ENCODE measurements at places on chromosomes 2 and 18.

- DNase-seq: no peak
These were observed 1.8 kb downstream of the AFF3 start for GRCh38 chr2:100140582-100140981.

DNA sequence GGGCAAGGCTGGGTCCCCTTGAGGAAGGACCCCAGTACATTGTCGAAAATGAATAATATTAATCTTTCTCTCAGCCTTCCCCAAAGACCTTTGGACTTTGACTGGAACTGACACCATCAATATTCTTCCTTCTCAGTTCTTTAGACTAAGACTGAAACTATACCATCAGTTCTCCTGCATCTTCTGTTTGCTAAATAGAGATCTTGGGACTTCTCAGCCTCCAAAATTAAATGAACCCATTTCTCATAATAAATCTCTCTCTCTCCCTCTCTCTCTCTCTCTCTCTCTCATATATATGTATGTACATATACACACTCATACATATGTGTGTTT lies 39.7 kb upstream of the VRK2 start:
- DNase-seq: no peak

GRCh38 chr2:172893111-172893510 lies 157.5 kb downstream of the RAPGEF4 start:
- no peak for DNase-seq

- DNase-seq: no peak
These were observed 232.2 kb upstream of the RBBP8 start for GRCh38 chr18:22700920-22701319.

- DNase-seq: no peak
These were observed 68.8 kb upstream of the ZNF397 start for GRCh38 chr18:35172009-35172408.

DNA sequence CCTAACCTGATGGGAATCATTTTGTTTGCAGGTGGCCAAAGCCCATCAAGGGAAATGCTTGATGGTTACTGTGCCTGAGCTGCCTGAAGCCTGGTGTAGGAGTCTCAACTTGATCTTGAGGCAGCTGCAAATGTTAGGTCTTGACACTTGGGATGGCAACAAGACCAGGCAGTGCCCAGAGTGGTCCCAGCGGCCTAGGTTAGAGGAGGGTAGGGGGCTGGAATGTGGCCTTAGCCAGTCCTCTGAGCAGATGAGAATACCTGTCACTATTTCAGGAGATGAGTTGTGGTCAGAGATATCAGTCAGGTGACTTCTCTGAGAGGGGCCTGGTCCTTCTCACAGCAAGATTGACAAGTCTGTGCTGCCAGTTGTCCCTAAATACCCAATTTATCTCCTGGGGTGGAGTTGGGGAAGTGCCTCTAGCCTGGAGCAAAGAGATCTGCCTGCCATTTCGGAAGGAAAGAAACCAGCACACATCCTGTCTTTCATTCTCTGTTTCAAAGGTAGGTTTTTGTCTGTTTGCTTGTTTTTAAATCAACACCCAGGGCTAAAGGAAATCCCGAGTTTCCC lies 13.4 kb downstream of the SPTBN1 start:
- no peak for DNase-seq

DNA sequence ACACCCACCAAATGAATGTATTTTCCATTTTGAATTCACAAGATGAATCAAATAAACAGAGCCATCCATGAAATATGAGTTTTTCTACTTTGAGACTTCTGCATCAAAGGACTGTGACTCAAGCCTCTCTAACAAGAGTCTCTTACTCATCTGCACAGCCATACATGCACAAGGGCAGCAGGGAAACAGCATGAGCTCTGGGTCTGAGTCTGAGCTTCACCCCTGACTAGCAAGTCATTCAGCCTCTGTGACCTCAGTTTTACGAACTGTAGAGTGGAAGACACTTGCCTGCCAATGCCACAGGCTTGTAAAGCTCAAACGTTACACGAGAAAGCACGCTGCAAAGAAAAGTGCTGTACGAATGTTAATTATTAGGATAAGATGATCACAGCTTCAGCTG lies 42.9 kb downstream of the MREG start:
- DNase-seq: no peak

- DNase-seq: no peak
These were observed 564.6 kb upstream of the PKDCC start for GRCh38 chr2:41483226-41483625.

DNA sequence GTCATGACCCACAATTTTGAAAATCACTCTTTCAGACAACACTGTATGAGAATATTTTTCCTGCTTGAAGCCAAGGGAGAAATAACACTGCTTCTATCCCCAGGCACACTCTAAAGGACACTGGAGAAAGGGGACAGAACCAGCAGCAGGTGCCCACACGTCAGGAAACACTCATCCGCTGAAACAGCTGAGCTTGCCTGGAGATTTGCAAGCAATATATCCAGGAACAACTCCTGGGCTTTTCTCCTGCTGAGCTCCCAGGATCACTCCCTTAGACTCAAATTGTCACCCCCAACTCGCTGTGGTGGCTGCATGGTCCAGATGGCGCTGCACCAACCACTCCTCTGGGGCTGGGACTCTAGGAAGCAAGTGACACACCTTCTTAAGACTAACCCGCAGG lies 186.7 kb downstream of the ARL4C start:
- DNase-seq: no peak

DNA sequence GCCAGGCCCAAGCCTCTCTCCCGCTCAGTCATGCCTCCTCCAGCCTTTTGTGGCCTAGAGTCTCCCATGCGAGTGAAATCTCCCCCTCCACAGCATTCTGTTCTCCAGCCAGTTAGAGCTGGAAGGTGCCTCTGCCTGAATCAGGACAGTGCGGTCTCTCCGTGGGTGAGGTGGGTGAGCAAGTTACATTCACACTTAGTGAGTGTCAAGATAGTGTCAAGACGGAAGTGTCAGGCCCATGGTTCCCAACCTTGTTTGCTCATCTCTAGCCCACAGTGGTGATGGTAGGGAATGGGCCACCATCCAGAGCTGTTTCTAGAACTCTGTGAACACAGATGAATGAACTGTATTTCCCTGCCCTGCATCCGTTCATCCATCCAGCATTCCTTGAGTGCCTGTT lies 59.5 kb downstream of the LPIN1 start:
- DNase-seq: no peak

- DNase-seq: no peak
These were observed 175.2 kb downstream of the TMEM200C start for GRCh38 chr18:5720132-5720531.

- DNase-seq: no peak
These were observed 25.5 kb upstream of the SLC1A4 start for GRCh38 chr2:64963719-64964118.

- no peak for DNase-seq
These were observed 42.3 kb downstream of the TRAK2 start for GRCh38 chr2:201408931-201409330.

DNA sequence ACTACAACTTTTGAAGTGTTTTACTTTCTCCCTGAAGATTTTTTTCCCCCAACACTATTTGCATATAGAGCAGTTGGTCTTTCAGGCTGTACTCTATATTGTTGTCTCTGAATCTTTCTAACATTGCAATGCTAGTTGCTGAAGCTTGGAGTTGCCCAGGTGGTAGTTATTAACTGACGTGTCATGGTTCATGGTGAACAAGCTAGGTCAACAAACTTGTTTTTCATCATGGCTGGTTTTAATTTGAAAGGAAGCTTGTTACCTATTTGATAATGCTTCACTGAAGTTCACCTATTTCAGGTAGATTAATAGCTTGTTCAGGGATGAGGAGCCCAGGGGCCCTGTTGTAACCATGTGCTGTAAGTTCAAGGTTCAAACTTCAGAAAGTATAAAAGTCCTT lies 158.8 kb upstream of the ZEB2 start:
- DNase-seq: no peak

GRCh38 chr2:67083951-67084350 lies 313.2 kb upstream of the ETAA1 start:
- DNase-seq: no peak

GRCh38 chr2:213627835-213628460 lies 343.7 kb downstream of the SPAG16 start:
- no peak for DNase-seq

GRCh38 chr2:8543060-8543382 lies 138.8 kb upstream of the ID2 start:
- peak; percentile 27 for DNase-seq

DNA sequence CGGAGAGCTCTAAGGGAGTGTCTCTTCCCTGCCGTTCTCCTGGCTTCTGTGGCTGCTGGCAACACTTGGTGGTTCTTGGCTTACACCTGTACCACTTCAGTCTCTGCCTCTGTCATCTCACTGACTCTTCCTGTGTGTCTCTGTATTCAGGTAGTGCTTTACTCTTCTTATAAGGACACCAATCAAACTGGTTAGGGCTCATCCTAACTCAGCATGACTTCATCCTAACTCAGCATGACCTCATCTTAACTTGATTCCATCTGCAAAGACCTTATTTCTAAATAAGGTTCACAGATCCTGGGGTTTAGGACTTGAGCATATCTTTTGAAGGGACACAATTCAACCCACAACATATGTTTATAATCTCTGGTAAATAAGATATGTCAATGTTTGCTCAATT lies 51.6 kb upstream of the DSEL start:
- no peak for DNase-seq

- DNase-seq: no peak
These were observed 319.0 kb upstream of the CHAC2 start for GRCh38 chr2:53448591-53448990.

GRCh38 chr18:24734058-24734457 lies 273.6 kb downstream of the HRH4 start:
- peak; percentile 46 for DNase-seq

DNA sequence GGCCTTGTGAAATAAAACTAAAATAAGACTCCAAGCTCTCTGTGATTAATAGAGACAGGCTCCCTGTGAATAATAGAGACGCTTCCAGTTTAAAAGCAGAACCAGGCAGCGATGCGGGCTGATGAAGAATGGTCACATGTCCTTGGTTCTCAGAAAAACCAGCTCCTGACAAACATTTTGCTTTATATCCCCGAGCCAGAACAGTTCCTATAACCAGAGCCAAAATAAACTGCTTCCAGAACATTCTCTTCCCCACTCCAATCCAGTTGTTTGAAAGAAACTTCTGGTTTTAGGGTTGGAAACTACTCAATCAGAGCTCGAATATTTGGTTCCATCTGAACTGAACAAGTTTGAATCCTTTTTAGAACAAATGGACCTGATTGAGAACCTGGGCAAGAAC lies 213.7 kb downstream of the TSN start:
- no peak for DNase-seq

- no peak for DNase-seq
These were observed 99.8 kb upstream of the YPEL5 start for GRCh38 chr2:30046979-30047378.

GRCh38 chr2:39494784-39495251 lies 57.7 kb upstream of the MAP4K3 start:
- DNase-seq: no peak

- peak; percentile 20 for DNase-seq
These were observed 152.4 kb downstream of the DYSF start for GRCh38 chr2:71605781-71606241.

DNA sequence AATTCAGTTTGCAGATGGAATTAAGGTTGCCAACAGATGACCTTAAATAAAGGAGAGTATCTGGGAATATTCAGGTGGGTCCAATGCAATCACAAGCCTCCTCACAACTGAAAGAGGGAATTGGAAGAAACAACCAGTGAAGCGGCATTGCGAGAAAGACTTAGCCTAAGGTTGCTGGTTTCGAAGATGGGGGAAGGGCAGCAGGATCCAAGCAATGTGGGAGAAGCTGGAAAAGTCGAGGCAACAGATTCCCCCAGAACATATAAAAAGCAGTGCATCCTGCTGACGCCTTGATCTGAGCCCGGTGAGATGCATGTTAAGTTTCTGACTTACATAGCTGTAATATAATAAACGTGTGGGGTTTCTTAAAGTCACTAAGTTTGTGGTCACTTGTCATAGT lies 162.5 kb downstream of the NDUFA10 start:
- DNase-seq: no peak

GRCh38 chr2:65019010-65019409 lies 29.8 kb downstream of the SLC1A4 start:
- no peak for DNase-seq

- no peak for DNase-seq
These were observed 126.2 kb downstream of the TWIST2 start for GRCh38 chr2:238974081-238974480.

DNA sequence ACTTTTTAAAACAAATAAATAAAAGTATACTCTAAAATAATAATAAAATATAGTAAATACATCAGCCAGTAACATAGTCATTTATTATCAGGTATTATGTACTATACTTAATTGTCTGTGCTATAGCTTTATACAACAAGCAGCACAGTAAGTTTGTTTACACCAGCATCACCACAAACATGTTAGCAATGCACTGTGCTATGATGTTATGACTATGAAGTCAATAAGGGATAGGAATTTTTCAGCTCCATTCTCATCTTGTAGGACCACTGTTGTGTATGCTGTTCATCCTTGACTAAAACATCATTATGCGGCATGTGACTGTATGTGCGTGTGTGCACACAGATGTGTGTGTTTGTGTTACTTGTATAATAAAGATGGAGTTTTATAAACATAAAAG lies 137.5 kb downstream of the LYPD6B start:
- DNase-seq: no peak

DNA sequence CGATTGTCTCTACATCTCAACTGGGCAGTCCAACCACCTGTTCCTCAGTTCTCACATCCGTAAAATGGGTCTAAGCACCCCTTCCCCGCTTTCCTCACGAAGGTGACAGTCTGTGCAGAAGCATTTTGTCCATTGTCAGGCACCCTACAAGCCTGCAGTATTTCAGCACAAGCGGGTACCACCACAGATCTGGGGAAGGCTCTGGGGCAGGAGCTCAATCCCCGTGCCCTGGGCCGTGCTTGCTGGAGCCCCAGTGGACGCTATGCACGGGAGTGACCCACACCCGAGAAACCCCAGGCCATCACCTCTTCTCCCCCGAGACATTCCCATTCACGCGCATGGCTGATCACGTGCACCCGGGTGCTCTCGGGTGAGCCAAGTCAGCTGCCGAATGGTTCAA lies 137.7 kb upstream of the PXDN start:
- DNase-seq: no peak

DNA sequence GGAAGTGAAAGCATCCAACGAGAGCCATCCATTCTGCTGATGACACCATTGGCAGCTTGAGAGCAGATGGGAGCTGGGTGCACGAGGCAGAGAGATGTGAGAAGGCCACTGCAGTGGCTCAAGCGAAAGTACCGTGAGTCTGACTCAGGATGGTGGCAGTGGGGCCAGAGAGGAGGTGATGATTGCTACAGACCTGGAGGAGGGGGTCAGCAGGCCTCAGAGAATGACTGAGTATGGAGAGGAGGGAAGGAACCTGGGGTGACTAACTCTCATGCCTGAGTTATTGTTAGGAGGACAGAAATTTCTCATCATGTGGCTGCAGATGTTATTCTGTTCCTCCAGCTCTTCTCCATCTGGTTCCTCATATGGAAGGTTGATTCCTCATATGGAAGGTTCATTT lies 8.8 kb upstream of the ZBTB7C start:
- DNase-seq: no peak

DNA sequence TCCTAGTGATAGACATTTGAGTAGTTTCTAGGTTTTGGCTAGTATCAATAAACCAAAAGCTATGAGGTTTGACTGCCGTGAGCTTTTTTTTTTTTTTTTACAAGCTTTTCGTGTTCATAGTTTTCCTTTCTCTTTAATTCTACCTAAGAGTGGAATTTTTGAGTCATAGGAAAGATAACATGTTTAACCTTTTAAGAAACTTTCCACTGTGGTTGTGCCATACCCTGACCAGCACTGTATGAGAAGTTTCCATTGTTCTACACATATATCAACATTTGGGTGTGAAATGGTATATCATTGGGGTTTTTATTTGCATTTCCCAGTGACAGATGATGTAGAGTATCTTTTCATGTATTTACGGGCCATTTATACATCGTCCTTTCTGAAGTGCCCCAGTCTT lies 31.7 kb downstream of the UBE2F start:
- DNase-seq: no peak

GRCh38 chr2:240956171-240956934 lies 42.1 kb upstream of the SNED1 start:
- peak; percentile 22 for DNase-seq
